GM06990 (cell line): ENCODE measurements at places on chromosomes 5 and 9.

- DNase-seq, result no peak
These were observed 10.0 kb upstream of the FAM169A start for GRCh38 chr5:74875994-74876791.

DNA sequence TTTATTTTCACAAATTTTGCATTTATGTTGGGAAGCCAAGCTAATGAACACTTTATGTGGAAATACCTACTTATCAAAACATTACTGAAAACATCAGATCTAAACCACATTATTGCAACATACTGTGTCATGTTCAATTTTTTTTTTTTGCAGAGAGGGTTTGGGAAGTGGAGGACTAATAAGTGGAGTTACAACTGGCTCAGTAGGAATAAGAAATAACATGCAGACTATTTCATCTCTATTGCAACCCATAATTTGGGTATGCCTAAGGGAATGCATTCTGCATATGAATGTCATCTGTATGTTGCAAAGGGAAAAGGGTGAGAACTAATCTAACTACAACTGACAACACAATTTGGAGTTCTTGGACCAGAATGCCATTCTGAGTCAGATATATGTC is 41.8 kb downstream of the APC start:
- no peak for DNase-seq

- no peak for DNase-seq
These were observed 271.0 kb upstream of the MPDZ start for GRCh38 chr9:13550519-13550918.

DNA sequence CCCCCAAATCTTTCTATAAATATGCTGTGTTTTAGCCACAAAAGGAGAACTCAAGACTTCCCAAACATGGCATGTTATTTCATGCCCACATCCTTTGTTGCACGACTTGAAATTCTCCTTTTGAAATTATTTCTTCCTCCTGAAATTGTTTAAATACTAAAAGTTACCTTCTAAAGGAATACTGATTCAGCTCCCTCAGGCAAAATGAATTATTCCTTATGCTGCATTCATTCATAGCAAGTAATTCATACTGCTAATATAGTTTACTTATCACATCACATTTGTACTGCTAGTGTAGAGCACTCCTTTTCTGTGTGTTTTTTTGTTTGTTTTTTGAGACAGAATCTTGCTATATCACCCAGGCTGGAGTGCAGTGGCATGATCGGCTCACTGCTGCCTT is 45.7 kb downstream of the BHMT start:
- DNase-seq, result no peak

DNA sequence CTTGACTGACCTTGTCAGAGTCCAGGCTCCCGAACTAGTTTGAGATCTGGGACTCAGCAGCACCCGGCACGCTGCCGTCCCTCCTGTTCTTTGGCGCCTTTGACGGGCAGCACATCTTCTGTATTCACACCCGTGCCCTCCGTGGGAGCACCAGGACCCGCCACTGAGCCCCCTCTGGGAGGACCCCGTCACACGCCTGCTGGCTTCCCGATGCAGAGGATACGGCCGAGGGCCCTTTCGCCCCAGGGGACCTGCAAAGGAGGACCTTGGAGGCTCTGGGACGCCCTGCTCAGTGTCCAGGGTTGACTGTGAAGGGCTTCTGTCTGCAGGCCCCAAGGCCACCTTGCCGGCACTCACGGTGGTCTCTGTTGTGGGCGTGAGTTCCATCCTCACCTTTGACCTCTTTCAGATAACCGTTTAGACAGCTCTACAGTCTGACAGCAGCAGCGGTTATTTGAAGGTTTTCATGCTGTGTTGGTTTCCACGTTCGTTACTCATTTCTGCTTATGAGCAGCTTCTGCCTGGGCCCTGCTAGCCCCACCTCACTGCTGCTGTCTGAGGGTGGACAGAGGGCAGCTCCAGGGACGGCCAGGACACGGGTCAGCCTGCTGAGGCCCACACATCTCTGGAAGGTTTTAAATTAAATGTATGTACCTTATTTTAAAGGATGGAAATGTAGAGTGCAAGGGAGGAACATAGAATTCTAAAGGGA is 12.6 kb upstream of the EXOC3 start:
- no peak for DNase-seq
